ENCODE measurements at places on chromosomes 2 and 18.

DNA sequence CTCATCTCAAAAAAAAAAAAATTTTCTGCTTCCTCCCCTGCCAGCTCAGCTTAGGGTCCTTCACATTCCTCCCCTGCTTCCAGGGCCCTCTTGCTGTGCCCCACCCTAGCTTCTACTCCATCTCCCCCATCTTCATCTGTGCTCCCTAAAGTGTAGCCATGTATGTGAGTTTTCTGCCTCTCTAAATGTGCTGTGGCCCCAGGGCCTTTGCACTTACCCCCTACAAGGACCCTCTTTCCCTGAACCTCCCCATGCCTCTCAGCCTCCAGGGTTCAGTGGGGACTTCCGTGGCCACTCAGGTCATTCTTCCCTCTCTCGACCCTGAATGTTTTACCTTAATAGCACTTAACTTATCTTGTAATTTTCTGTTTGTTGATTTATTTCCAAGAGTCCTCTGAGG lies 6.2 kb upstream of the ARHGEF4 start:
- no peak for DNase-seq

- no peak for DNase-seq
These were observed 252.8 kb downstream of the DYSF start for GRCh38 chr2:71706121-71706520.

- DNase-seq: no peak
These were observed 14.2 kb downstream of the SIGLEC15 start for GRCh38 chr18:45839414-45840395.

DNA sequence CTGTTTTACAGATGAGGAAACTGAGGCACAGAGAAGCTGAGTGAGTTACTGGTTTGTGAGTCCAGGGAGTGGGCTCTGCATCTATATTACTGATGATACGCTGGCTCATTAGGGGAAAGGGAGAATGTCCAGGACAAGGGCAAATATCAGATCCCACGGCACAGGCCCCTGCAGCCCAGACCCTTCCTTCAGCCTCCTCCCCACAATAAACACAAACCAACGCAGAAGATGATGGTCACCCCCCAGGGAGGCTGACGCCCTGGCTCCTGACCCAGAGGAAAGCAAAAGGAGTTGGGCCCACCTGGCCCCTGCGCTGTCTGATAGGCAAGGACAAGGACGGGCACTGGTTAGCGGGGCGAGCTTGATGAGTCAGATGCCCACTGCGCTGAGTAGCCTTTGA lies 47.7 kb upstream of the ZBTB7C start:
- no peak for DNase-seq

DNA sequence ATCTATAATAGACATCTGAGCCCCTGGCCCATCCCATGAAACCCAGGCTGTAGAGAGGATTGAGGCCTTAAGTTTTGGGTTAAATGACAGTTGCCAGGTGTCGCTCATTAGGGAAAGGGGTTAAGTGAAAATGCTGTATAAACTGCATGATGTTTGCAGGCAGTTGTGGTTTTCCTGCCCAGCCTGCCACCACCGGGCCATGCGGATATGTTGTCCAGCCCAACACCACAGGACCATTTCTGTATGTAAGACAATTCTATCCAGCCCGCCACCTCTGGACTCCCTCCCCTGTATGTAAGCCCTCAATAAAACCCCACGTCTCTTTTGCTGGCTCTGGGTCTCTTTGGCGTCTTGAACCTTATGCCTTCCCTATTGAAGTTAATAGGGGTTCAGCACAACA lies 110.7 kb downstream of the XRCC5 start:
- DNase-seq: no peak

- DNase-seq: no peak
These were observed 357.7 kb upstream of the SYT4 start for GRCh38 chr18:43634994-43635393.

DNA sequence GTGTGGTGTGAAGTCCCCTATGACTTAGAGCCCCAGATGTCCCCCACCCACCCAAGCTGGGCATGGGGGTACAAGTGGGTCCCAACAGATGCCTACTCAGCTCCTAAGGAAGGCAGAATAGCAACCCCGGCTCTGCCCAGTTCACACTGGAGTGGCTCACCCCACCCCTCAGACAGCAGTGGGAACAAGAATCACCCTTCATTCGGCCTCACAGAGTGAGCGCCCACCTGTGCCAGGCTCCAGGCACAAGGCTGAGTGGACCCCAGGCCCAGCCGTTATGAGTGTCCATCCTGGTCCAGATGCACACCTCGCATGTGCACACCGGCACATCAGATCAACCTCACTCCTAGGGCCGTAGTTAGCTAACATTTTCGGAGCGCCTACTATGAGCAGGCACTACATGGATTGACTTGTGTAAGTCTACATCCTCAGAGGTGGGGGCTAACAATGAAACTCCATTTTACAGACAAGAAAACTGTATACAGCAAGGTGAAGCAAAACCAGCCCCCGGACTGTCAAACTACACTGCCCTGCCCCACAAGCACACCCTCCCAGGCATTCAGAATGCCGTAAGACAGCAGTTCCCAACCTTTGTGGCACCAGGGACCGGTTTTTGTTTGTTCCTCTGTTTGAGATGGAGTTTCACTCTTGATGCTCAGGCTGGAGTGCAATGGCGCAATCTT lies 2.8 kb upstream of the ASTL start:
- no peak for DNase-seq

GRCh38 chr2:201937343-201937742 lies 96.3 kb upstream of the FZD7 start:
- DNase-seq: no peak

DNA sequence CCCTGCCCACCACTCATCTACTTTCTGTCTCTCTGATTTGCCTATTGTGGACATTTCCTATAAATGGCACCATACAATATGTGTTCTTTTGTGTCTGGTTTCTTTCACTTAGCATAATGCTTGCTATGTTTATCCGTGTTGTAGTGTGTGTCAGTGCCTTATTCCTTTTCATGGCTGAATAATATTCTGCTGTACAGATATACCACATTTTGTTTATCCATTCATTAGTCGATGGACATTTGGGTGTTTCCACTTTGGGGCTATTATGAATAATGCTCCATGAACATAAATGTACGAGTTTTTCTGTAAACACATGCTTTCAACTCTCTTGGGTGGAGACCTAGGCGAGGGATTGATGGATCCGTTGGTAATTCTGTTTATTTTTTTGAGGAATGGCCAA lies 15.6 kb downstream of the ARL4C start:
- no peak for DNase-seq

- DNase-seq: no peak
These were observed 36.2 kb downstream of the MAL start for GRCh38 chr2:95061601-95062183.

- no peak for DNase-seq
These were observed 486.3 kb downstream of the ARHGAP15 start for GRCh38 chr2:143615562-143615961.

DNA sequence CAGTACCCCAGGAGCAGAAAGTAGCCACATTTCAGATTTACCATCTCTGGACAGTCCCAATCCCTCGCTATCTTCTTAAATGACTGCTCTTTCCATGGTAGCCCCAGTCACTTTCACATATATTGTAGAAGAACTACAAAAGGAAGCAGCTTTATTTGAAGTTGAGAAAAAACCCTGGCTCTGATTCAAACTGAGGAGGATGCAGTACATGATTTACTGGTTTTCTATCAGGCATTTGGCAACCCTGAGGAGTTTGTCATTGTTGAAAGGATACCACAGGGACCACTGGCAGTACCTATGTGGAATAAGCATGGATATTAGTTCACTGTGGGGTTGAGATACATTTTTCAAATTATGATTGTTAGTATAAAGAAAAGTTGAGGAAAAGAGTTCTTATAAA lies 640.9 kb upstream of the SETBP1 start:
- no peak for DNase-seq

- DNase-seq: no peak
These were observed 5.9 kb upstream of the NCKAP5 start for GRCh38 chr2:133574186-133574585.

DNA sequence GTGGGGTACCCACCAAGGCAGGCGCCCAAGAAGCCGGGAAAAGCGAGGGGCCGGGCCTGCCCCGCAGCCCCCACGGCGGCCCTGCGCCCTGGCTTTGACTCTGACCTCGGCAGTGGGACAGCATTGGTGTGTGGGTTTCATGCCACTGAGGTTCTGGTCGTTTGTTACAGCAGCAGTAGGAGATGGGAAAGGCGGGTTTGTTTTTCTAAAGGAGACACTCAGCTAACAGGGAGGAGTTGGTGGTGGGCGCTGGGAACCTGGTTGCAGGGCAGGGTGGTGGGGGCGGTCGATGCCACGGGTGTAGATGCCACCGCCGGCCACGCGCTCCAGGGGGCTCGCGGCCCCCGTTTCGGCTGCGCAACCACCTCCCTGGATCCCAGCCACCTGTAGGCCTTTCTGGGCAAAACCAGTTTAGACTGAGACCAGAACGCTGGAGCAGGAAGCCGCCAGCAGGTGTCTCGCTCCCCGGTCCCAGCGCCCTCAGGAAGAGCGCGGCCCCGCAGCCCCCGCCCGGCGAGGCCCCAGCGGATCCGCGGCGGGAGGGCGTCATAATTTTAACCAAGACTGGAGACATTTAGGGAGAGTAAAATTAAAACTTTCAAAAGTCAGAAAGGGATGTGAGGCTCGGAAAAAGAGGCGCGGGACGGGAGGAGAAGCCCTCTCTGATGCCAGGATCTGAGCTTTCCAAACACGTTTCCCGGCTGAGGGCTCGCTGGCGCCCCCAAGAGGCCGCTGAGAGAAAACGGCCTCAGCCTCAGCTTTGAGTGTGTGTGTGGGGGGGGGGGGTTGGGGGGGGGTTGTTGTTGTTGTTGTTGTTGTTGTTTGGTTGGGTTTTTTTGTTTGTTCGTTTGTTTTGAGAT lies 17.4 kb downstream of the CIDEA start:
- DNase-seq: no peak
